ENCODE measurements at places on chromosomes 2 and 18. TPM values are rescaled to one million over a fixed set of nuclear protein-coding genes. Genes with fewer than 3 reads are reported as not detected.

DNAH7 gene
- total RNA-seq: 5.5 TPM

MGAT4A gene
- 154 TPM for total RNA-seq

LANCL1 gene
- 20.0 TPM for total RNA-seq

GAREM2 gene
- 2.7 TPM for total RNA-seq

CD8B gene
- total RNA-seq: 1.3 TPM

ERICH2 gene
- total RNA-seq: not detected

NEU2 gene
- not detected for total RNA-seq

BOLL gene
- not detected for total RNA-seq

FBXO48 gene
- 2.1 TPM for total RNA-seq

CFC1 gene
- 0.58 TPM for total RNA-seq

NPPC gene
- not detected for total RNA-seq

DYNAP gene
- not detected for total RNA-seq

DPY30 gene
- 50.8 TPM for total RNA-seq

PRSS56 gene
- total RNA-seq: not detected

SNORC gene
- 38.2 TPM for total RNA-seq

WDR7 gene
- 25.0 TPM for total RNA-seq

CD8B2 gene
- total RNA-seq: 0.08 TPM

ZNF519 gene
- total RNA-seq: 4.7 TPM

TUBA3E gene
- not detected for total RNA-seq

DQX1 gene
- 34.3 TPM for total RNA-seq

GYPC gene
- 20.5 TPM for total RNA-seq

SERPINB10 gene
- not detected for total RNA-seq

CD28 gene
- total RNA-seq: 1.7 TPM

BCL2 gene
- 16.6 TPM for total RNA-seq

LRP1B gene
- 0.59 TPM for total RNA-seq

Data from left colon (tissue), 2 donors.